Non-pigmented ciliary epithelial cell (primary cell): ENCODE measurements at places on chromosomes 13 and 19.

DNA sequence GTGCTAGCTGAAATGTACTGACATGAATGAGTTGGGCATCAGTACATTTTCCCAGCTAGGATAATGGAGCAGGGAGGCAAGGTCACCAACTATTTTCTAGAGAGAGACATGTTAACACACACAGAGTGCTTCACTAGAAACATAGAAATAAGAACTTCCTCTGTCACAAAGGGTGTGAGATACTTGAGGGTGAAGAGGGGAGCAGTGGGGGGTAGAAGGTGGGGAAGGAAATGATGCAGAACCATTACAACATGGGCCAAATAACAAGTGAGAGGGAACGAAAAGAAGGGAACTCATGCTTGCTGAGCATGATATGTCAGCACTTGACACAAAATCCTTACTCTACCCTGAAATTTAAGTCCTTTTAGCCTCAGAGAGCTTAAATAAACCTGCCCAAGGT is 87.8 kb upstream of the RFC3 start:
- DNase-seq = no peak

DNA sequence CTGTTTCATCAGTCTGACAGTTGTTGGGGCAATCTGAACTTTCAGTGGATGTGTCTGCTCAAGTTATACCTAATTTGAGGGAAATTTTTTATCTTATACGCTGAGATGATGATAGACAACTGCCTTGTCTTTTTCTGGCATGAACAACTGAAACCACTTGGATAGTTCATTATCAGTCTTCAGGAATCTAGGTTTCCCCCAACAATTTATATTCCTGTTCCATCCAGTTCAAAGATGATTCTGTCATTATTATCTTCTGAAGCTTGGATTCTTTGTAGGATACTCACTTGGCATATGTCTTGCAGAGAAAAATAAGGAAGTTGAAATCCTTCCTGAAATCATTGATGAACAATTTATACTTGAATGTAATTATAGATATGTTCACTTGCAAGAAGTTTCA is 193.7 kb downstream of the LMO7 start:
- DNase-seq = no peak

GRCh38 chr13:60214213-60215055 is 50.7 kb upstream of the DIAPH3 start:
- no peak for DNase-seq

DNA sequence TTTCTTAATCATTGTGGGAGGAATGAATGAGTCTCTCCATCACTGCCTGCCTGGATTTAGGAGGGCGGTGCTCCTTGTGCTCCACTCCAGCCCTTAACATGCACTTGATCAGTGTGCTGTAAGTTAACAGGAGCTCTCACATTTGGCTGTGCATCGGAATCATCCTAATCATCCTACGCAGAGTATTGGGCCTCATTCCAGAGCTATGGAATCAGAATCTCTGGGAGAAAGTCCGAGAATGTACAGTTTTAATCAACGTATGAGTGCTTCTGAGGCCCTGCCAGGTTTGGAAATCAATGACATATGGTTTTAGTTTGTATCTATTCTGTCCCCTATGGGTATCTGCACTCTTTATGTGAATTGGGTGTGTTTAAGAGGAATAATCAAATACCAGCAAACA is 34.9 kb upstream of the DCLK1 start:
- no peak for DNase-seq

DNA sequence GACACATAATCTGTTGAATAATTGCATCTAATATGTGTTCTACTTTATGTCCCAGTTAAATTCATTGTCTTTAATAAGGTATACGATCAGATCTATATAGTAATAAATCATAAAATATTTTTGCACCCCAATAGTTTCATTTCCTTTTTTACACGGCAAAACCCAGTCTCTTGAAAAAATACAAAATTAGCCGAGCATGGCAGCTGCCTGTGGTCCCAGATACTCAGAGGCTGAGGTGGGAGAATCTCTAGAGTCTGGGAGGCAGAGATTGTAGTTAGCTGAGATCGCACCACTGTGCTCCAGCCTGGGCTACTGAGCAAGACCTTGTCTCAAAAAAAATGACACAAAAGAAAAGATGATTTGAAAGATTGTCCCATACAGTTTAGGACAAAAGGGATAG is 52.3 kb upstream of the PARP4 start:
- no peak for DNase-seq

GRCh38 chr19:17457616-17458015 is 3.1 kb downstream of the NXNL1 start:
- no peak for DNase-seq

- peak; percentile 85 for DNase-seq
Observed at GRCh38 chr19:49676136-49676783, 811 bp upstream of the PRMT1 start.

DNA sequence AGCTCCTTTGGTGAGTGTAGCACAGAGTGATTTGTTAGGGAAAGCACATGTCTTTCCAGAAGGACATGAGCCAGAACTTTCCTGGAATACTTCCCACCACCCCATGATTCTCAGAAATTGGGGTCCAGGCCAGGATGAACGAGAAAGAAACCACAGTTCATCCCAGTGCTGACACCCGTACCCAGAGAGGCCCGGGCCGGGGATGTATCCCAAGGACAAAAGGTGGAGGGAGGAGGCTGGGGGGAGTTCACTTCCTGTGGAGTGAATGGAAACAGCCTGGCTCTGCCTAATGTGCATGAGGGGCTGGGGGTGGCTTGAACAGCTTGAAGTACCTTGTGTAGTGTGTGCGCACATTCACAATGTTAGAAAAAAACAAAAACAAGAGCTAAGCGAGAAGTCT is 47.5 kb downstream of the CDADC1 start:
- DNase-seq = no peak

- DNase-seq = no peak
Observed at GRCh38 chr13:44750630-44751029, 174.5 kb upstream of the TSC22D1 start.

DNA sequence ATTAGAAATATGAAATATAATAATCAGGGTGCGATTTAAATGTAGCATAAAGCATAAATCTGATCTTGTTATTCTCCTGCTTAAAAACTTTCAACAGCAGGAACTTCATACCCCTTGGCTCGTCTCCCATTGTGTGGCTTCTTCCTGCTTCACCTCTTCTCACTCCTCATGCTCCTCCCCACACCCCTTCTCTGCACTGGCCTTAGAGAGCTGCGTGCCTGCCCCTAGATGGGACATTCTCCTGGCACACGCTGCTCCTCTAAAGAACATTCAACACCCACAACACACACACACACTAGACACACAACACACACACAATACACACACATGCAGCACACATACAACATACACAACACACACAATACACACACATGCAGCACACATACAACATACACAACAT is 104.6 kb upstream of the RAP2A start:
- no peak for DNase-seq
